ENCODE measurements at places on chromosomes 12 and 14.
A peak's percentile ranks its signal among the peaks of the same experiment; 100 is the strongest.

DNA sequence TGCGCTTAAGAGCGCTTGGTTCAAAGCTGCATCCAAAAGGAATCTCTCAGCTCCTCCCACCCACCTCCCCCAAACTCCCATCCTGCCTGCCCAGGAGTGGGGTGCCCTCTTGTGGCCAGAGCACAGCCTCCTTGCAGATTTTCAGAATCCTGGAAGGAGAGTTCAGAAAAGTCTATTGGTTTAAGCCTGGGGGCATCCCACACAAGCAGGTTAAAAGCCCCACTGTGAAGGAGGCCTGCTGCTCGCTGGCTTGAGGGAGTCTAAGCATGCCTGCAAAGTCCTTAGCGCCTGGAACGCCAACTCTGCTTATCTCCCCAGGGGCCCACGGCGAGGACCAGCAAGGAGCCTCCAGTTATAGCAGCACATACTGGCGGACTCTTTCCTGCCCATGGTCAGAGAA, 297.1 kb downstream of the KSR2 start:
- DNase-seq: peak; percentile 0

DNA sequence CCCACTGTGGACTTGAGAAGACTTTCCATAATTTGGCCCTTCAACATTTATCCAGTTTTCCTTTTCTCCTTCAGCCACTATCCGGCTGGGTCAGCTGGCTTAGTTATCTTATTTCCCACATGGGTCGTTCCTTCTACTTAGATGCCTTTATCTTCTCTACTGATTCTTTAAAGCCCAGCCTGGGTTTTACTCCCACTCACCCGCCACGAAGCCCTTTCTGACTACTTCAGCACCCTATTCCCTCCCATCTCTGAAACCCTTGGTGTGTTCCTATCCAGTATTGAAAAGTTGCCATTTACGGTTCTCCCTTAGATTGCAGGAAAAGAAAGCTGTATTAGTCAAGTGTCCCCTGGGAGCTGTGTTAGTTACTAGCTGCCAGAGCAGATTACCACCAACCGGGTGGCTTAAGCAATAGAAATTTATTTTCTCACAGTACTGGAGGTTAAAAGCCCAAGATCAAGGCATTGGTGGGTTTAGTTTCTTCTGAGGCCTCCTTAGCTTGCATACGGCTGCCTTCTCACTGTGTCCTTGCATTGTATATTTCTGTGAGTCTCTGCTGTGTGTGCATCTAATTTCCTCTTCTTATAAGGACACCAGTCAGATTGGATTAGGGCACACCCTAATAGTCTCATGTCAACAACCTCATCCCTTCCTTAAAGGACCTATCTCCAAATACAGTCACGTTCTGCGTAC, 105.5 kb downstream of the GPATCH2L start:
- no peak for DNase-seq

- no peak for DNase-seq
Measured at GRCh38 chr14:52356025-52356424, 41.9 kb downstream of the PTGER2 start.

- no peak for DNase-seq
Measured at GRCh38 chr12:89525305-89525823, 483 bp downstream of the POC1B start.

DNA sequence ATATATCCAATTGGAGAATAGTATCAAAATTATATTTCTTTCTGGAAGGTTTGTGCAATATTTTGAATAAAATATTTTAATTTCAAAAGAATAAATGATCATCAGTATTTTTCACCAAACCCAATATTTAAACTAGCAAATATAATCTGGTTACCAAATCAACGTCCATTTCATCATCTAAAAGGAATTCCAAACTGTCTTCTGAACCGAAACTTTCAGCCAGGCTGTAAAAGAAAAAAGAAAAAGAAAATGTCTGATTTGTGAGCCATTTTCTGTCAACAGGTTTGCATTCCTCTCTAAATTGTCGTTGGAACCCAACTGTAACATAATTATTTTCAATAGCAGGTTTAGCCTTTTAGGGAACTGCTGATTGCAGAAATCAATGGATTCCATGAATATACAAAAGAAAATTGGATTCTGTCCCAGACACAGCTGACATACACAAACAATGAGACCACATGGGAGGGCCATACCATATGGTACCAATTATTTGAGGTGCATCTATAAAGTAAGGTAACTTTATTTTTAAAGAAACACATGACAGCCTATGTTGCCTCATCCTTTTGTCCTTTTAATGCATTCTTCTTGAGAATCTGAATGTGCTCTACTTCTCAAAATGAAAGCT, 22.7 kb downstream of the SNRPF start:
- DNase-seq: no peak

GRCh38 chr12:121428883-121429282, 29.0 kb downstream of the RNF34 start:
- no peak for DNase-seq

DNA sequence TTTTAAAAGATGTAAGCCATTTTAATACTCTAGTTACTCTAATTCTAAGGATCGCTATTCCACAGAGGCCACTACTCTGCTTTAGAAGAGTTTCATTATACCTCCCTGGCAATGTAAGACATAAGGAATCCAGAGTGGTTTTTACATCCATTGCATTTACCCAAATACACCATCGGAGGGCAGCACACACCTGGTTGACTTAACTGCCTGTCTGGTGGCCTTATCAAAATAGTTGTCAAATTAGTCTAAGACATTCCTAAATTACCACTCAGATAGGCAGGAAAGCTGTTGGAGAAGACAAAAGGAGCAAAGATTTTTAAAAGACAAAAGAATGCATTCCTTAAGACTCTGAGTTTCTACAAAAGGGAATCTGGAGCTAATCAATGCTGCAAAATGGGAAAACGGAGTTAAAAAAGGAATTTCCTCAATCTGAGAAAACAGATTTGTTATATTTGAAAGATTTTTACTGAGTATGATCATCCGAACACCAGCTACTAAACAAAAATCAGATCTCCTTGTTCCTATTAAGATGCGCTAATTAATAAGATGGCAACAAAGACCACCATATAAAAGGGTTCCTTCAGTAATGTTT, 33.8 kb upstream of the FGD4 start:
- DNase-seq: peak; percentile 52
